ENCODE measurements at places on chromosomes 2 and 18. TPM values are rescaled to one million over a fixed set of nuclear protein-coding genes. Genes with fewer than 3 reads are reported as not detected.
A peak's percentile ranks its signal among the peaks of the same experiment; 100 is the strongest.

DNA sequence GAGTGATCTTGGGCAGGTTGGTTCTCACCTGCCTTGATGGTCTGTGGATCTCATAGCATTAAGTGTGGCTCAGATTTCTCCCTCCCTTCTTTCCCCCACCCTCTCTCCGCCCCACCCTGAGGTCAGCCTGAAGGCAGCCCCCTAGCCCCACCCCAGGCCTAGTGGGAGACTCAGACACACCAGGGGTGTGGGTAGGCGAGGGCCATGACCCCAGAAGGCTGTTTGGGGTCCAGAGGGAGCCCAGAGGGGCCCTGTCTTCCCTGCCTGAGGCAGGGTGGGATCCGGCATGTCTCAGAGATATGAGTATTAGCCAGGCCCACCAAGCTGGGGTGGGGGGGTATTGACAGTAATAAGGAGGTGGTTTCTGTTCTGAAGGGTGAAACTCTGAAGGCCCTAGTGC is 160.5 kb downstream of the GLI2 start:
- DNase-seq = no peak

DNA sequence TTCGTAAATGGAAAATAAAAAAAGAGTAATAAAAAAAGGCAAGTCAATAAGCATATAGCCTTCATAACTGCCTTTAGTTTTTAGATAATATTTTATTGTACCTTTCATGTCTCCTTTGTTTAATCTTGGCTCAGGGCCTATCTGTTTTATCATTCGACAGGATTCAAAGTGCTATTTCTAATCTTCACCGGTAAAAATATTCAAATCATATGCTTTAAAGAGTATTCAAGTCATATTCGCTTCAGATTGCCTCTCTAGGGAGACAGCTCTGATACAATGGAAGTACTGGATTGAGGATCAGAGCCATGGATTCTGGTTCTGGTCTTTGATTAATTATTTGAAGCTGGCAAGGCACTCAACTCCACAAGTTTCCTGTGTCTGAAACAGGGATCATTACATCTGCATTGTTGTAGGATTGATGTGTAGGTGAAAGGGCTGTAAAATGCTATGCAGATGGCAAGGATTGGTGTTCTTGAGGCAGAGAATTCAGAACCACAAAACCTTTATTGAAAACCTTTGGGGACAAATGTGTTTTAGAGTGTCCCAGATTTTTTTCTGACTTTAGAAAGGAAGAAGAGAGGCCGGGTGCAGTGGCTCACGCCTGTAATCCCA is 84.3 kb upstream of the RAPH1 start:
- DNase-seq = no peak

DNA sequence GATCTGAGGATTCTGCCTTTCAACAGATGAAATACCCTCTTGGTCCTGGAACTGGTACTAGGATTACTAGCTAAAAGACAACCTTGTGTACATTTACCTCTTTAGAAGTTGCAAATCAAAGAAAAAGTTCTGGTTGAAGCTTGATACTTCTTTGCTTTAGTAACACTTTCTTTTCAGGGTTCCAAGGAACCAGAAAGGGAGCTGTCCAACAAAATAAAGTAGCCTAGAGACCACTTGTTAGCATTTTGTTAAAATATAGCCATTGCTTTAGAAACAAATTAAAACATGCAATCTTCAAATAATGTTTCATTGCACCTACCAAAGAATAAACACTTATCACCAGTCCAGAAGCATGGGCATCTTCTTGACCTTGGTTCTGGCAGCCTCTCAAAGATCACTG is 117.9 kb upstream of the MAP3K20 start:
- no peak for DNase-seq

DNA sequence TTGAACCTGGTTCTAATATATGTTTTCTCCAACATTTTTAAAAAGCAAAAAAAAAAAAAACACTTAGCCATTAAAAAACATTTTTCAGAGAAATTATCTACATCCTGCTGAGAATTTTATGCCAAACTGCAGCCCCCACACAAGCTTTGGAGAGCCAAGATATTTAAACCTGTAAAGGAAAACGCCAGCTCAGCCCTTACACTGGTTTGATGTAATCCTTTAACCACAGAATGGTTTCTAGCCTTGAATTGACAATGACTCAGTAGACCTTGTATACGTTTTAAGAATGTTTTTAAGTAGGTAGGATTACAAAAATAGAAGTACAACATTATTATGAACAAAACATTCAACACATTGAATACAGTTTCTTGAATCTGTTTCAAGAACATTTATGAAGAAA is 113.6 kb downstream of the BABAM2 start:
- no peak for DNase-seq

DNA sequence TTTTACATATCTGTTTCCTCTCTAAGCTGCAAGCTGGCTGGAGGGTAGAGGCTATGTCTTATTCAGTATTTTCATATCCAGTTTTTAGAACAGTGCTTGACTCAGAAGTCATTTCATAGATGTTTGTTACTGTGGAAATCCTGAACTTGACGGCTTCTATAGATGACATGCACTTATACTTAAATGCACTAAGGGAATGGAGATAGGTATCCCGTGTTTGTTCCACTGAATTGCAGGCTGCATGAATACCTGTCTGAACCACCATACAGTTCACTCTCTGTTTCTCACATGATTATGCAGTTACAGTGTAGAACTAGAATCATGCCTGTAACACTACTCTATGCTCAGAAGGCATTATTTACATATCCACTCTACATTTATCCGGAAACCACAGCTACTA is 417.1 kb downstream of the MTX2 start:
- DNase-seq = no peak

The SERPINB5 gene
- total RNA-seq = not detected

GRCh38 chr2:26640781-26641564 is at the start of gene CIB4:
Gene CIB4 (minus strand): TSS chr2:26641366. CDS start chr2:26641314, 52 bp downstream.
- peak; percentile 19 for DNase-seq

- DNase-seq = no peak
These were observed 67.7 kb upstream of the SERPINE2 start for GRCh38 chr2:224106794-224107193.

DNA sequence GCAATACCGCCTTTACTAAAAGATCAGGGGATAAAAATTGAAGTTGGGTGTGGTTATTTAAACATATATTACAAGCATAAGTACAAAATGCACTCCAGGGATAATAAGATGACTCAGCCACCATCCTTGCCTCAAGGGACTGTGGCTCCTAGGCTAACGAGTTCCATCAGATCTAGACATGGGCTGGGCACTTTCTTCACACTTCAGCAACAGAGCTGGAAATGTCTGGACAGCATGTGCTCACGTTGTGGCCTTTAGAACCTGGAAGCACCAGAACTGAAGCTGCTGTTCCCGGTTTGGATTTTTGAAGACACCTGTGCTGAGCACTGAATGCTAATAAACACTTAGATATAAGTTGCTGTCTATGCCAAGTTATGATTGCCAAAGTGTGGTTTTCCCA is 384.2 kb upstream of the SALL3 start:
- DNase-seq = no peak

DNA sequence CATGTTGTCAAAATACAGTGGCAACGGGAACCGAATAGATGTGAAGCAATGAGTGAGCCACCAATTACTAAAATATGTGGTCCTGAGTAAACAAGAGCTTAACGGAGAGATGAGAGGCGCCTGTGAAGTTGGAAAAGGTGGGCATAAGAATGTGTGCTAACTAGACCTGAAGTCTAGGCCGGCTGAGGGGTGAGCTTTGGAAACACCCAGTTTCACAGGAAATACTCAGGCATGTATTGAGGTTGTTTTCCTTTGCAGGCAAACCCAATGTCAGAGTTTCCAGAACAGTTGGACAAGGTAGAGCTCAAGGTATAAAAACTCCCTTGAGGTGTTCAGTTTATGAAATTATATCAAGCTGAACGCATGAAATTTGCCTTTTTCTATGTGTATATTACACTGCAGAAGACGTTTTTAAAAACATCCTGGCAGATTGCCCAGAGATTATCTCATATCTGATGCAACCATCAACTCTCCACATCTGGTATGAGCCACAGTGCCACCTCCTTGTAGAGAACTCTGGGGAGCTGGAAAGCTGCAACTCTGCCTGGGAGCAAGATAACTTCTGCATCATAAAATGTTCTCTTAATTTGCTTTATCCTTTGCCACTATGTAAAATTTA is 3.9 kb upstream of the WDSUB1 start:
- DNase-seq = no peak

- no peak for DNase-seq
These were observed 61.2 kb downstream of the RALBP1 start for GRCh38 chr18:9536354-9537152.

Data from sciatic nerve (tissue), 2 donors.